Heart left ventricle (tissue), 16 donors: ENCODE measurements at places on chromosomes 3 and 15.

DNA sequence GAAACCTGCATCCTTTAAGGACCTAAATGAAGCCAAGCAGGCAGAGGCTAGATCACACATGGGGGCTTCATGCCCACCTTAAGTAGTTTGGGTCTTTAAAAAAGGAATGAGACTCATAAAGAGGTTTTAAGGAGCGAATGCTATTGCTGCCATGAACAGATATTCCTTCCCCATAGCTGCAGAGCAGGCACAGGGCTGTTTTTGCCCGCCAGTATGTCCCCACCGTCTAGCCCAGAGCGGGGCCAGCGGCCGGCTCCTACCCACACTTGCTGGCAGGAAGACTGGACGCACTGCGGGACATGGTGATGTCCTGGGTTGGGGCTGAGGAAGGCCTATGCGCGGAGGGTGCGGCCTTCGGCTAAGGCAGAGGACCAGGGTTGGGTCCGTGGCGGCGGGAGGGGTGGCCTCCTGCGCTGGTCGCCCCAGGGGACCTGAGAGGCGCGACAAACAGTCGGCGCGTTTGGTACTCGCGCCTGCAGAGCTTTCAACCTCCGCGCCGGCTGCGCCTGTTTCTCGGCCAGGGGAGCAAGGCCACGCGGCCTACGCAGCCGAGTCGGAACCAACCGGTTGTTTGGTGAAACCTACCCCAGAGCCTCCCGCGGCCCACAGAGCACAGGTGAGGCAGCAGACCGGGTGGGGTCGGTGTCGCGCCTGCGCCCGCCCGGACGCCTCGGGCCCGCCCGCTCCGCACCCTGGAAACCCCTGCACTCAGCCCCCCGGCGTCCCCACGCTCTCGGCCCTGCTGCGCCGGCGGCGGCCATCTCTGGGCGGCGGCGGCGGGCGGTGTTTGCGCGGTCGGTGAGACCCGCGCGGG lies at the start of gene FAIM:
TSS of gene FAIM (plus strand) at position 450 of the 814 bp plus-strand sequence. CDS start 10,956 bp downstream, outside the sequence.
- peak; percentile 71 for DNase-seq

DNA sequence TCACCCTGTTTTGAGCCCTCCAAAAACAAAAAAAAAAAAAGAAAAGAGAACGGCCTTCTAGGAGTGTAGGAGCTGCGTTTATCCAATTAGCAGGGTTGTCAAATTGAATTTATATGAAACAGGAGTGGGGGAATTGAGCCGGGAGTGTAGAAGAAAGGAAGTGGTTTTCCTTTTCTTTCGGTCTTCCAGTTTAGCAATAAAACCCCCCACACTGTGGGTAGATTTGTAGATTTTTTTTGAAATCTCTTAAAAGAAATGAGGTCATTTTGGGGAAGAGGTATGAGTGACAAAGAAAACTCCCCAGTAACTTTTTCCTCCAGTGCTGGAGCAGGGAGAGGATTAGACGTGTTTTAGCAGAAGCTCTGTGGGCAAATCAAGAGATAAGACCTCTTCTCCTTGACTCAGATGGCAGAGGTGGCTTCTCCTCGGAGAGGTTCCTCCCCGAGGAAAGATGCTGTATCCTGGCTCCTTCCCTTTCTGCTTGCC lies 30.8 kb downstream of the BOC start:
- no peak for DNase-seq

DNA sequence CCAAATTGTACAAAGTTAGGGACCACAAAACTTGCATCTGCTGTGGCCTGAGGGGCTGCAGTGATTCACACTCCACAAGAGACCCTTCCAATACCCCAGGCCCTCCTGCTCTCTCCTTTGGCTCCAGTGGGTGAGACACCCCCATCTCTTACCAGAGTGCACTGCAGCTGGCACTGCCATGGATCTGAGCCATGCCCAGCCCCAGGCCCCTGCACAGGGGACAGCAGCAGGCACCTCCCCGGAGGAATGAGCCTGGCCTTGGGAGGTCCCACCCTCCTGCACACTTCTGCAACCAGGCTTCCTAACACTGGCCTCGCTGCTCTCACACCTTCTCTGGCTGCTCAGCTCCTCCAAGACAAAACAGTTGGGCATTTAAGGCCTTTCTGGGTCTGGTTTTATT lies 16.3 kb upstream of the TSPAN3 start:
- no peak for DNase-seq

DNA sequence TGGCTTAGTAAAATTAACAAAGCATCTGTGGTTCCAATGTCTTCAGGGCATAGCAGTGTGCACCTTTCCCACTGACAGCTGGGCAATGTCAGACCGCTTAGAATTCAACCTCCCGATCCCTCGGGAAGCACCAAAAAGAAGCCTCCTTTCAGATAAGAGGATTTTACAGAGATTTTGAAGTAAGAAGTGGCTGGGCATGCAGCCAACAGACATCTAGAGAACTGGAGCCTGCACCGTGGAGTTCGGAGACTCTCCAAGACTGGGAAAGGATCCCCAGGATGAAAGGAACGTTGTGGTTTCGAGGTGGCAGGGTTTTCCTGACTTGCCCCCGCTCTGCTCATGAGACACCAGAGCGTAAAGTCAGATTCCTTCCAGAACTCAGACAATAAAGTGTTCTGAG lies 5.3 kb downstream of the FAM174B start:
- DNase-seq = peak; percentile 52

- DNase-seq = no peak
Measured at GRCh38 chr3:38257583-38257982, 8.0 kb upstream of the SLC22A13 start.

GRCh38 chr3:124510290-124510689 lies 220.0 kb upstream of the UMPS start:
- DNase-seq = no peak

DNA sequence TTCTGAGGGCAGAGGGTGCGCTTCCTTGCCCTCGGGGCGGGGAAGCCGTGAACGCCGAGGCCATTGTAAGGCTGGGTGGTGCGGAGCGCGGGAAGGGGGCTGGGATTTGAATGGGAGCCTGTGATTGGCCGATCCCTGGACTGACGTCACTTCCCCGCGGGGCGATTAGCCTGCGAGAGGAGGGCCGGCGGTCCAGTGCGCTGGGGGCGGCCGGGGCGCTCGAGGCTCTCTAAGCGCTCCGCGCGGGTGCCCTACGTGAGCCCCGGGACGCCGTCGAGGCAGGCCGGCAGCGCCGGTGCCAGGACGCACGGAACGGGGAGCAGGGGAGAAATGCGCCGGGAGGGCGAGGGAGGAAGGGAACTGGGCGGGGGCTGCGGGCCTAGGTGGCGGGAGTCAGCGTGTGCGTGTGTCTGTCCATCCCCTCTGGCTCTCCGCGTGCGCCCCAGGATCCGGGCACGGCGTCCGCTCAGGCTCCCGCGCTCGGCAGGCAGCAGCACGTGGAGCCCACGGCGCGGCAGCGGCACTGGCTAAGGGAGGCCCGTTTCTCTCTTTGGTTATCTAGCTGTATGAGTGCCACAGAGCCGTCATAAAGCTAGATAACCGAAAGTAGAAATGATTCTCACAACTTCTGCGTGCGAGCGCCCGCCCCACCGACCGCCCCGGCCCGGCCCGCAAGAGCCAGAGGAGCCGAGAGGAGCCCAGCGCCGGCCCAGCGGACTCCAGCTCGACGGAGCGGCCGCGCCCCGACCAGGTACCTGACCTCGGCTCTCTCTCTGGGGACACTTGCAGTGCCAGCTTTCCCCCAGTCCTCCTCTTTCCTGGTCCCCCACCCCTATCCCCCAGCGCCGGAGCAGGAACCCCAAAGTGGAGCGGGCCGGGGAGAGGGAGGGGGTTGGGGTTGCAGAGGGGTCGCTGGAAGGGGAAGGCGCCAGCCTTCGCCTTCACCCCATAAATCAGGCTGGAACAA lies 33.1 kb upstream of the POLG start:
- DNase-seq = no peak

DNA sequence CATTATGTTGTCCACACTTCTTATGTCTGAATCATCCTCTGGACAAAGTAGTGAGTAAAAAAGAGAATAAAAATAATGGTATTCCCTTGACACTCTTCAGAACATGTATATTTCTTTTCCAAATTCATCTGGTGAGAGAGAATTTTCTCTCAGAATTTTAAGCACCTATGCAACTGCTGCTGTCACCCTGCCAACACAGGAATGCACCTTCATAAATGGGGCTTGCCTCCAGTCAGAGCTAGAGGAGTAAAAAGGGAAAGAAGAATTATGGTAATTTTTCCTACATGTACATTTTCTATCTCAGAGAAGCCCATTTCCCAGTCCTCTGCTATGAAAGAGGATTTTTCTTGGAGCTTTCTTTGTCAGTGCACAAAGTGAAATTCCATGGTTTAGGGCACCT lies 92.2 kb upstream of the ALCAM start:
- DNase-seq = no peak

DNA sequence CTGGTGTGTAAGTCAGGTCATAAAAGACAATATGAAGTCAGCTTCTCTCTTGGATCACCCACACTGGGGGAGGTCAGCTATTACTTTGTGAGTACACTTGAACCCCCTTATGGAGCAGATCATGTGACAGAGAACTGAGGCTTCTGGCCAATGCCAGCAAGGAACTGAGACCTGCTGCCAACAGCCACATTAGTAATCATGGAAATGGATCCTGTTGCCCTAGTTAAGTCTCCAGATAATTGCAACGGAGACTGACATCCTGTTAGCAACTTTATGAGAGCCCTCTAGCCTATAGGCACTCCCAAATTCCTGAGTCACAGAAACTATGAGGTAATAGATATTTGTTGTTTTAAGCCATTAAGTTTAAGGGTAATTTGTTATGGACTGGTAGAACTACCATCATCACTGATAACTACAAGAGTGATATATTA lies 110.4 kb upstream of the GMNC start:
- no peak for DNase-seq

- DNase-seq = no peak
Measured at GRCh38 chr3:17579289-17580031, 163.0 kb downstream of the TBC1D5 start.

GRCh38 chr3:46716461-46717441 lies 918 bp downstream of the PRSS50 start:
- peak; percentile 46 for DNase-seq

DNA sequence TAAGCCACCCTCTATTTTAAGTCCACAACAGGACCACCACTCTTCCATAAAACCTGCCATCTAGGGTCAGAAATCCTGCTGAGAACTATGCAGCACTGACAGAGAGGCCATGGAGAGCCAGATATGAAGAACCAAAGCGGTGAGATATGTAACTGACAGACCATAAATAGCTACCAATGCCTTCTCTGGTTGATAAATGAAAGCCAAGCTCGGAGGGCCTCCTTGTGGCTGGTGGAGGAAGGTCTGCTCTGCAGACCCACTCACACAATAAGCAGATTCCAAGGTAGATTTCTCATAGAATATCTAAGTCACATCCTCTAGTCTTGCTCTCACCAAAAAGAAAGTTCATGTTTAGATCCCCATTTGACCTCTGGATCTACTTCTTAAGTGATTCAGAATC lies 38.9 kb downstream of the RYK start:
- no peak for DNase-seq

DNA sequence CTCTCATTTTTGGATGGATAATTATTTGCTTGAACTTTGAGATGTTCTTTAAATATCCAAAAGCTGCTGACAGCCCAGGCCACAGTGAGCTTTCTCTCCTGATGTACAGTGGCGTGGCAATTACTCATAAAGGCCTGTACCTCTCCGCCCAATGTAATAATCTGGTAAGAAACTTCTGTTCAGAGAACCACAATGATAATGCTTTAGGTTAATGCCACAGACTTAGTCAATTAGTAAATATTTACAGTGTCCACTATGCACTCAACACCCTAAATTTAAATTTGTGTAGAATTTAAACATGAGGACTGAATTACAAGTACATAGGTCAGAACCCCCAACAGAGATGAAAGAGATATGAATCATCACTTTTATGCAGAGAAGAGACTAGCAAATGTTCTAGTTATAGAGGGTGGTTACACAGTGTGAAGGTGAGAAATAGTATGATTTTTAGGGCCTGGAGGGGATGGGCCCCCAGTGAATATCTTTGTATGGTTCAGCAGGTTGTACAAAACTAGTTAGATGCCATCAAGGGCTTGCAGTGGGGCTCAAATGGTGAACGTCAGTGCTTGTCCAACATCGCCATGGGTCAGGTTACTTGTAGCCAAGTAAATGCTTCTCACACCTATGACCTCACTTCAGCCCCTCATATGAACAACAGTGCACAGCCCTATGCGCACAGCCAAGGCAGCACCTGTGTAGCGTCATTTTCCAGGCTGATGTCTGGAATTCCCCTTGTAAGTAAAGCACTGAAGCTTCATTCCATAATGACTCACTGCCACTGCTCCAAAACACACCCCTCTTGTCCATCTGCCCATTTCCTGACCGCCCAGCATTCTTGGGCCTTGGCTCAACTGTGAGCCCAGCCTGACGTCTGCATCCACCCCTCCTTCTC lies 13.3 kb downstream of the ABHD2 start:
- DNase-seq = peak; percentile 77

DNA sequence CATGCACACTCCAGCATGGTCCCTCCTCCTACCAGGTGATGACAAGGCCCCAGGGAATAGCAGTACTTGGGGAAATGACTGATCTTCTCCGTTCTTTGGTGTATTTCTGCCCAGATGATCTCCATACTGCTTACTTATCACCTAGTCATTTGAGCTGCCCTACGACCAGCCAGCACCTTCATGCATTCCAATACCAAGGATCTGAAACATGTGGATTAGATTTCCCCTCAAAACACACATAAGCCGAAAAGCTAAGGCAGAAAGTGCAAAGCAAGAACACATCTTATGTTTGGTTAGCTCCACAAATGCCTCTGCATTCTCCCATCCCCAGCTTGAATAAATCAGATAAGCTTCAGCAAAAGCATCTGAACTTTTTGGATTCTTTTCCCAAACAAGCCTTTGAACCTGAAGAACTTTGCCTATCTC lies 64.8 kb upstream of the BCL6 start:
- DNase-seq = no peak

GRCh38 chr3:14458434-14459275 lies 56.2 kb downstream of the SLC6A6 start:
- peak; percentile 4 for DNase-seq

- DNase-seq = no peak
Measured at GRCh38 chr3:110544730-110545129, 526.9 kb upstream of the NECTIN3 start.

GRCh38 chr3:193779933-193780332 lies 186.9 kb downstream of the OPA1 start:
- no peak for DNase-seq

- DNase-seq = peak; percentile 91
Measured at GRCh38 chr15:75202251-75203016, 752 bp downstream of the C15orf39 start.

DNA sequence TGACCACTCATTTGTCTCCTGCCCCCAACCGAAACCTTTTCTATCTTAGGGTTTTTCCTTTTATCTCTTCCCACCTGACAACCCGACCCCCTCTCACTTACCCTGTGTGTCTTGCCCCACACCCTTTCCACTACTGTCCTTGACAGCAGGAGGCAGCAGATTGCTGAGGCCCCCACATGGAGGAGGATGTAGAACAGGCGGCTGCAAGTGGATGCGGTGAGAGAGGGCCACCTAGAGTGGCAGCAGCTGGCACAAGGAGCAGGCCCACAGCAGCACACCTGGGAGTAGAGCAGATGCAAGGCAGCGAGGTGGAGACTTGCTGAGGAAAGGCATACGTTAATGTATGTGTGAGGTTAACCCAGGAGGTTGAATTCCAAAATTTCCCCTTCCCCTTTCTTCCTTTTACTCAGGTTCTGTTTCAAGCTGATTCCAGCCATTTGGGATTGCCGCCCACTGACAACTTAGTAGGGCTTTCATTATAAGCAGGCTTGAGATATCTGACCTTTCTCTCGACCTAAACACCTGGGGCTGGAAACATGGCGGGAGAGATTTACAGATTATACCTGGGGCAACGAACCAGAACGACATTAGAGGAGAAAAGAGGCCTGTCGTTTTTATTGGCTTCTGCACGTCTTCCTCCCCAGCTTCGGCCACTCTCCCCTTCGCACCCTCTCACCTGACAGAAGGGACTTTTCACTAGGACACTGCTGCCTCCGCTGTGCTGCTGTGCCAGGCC lies 643 bp downstream of the SERINC4 start:
- no peak for DNase-seq
